Osteocyte (in vitro differentiated cells): ENCODE measurements at places on chromosomes 13 and 19. TPM values are rescaled to one million over a fixed set of nuclear protein-coding genes. Genes with fewer than 3 reads are reported as not detected.

DNA sequence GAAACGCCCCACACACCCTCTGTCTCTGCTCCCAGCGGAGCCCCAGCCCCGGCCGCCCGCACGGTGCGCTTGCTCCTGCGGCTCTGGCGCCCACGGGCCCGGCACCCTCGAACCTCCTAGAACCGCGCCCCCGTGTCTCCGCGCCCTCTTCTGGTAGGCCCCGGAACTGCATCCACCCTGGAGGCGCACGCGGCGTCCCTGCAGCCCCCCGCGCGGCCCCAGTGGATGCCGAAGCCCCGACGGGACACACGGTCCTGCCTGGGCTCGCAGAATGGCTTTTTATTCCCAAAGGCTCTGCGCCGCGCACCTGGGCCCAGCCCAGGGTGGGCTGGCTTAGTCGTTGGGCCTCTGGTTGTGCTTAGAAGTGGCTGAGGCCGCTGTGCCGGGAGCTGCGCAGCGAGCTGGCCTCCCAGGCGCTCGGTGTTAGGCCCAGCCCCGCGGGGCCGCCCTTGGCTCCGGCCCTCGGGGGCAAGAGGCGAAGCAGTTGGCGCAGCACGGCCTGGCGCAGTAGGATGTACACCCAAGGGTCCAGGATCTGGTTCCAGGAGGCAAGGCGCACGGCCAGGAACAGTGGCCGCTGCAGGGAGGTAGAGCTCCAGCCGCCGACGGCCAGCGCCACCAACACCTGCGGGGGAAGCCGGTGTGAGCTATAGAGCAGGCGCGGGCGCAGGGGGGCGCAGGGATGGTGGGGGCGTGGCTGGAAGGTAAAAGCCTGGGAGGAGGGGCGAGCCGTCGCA lies 2.8 kb downstream of the PTGER1 start:
- peak; percentile 91 for DNase-seq

- DNase-seq = no peak
These were observed 18.5 kb downstream of the POU2F2 start for GRCh38 chr19:42113641-42114348.

Gene ATP8B3
- total RNA-seq = 4.6 and 5.2 TPM in 2 replicates

Gene LGALS16
- total RNA-seq = not detected in 2 replicates

DNA sequence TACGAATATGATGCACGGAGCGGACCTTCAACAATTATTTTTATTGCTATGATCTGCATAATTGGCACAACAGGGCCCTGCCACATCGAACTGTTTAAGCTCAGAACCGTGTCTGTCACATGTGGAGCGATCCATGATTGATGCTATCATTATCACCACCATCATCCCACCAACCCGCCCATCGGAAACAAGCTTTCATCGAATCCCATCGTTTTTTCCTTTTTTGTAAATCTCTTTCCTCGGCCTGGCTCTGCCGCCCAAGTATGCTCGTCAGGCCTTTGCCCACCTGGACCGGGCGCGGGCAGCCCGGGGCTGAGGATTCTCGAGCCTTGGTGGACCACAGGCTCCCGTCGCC lies 533 bp upstream of the DCAF15 start:
- DNase-seq = no peak

- DNase-seq = peak; percentile 57
These were observed 1432.4 kb downstream of the UQCRFS1 start for GRCh38 chr19:27780367-27781075.

Gene GDF15
- total RNA-seq = 41.9 and 47.9 TPM in 2 replicates

DNA sequence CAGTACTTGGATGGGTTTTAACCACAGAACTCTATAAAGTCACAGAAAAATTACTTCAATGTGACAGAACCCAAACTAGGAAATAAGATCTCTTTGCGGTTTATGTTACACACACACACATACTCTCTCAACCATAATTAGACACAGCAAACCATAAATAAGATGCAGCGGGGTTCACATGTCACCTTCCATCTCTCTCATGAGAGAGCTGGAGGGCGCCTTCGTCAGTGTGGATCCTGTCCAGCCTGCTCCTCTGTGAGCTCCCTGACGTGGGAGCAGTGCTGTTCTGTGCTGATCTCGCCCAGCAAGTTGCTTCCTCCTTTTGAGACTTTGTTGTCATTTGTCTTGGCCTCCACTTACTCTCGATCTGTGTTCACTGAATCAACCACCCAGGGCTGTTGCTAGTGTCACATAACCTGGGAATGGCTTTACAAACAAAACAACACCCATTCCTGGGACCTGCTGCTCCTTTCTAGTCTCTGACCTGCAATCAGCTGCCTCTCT lies 204.9 kb upstream of the KL start:
- DNase-seq = no peak

- no peak for DNase-seq
These were observed 4.9 kb downstream of the PCDH20 start for GRCh38 chr13:61410669-61411297.

DNA sequence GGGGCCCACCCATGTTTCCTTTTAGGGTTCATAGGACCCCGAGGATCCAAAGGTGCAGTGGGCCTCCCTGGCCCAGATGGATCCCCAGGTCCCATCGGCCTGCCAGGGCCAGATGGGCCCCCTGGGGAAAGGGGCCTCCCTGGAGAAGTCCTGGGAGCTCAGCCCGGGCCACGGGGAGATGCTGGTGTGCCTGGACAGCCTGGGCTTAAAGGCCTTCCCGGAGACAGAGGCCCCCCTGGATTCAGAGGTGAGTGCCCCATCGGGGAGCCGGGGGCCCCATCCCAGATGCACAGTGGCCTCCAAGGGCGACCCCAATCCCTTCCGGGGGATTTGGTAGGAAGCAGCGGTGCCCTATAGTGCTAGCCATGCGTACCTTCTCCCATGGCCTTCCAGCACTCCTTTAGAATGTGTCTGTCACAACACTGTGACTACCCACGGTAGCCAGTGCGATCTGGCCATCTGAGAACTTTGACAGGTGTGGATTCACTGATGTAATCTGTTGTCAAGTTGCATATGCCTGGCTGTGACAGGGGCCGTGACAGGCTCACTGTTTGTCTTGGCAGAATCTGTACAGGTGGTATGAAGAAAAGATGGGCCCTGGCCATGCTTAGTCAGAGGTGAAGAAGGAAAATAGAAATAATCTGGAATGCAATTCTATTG lies 88.5 kb downstream of the RAB20 start:
- no peak for DNase-seq
